ENCODE measurements at places on chromosomes 5 and 9.

DNA sequence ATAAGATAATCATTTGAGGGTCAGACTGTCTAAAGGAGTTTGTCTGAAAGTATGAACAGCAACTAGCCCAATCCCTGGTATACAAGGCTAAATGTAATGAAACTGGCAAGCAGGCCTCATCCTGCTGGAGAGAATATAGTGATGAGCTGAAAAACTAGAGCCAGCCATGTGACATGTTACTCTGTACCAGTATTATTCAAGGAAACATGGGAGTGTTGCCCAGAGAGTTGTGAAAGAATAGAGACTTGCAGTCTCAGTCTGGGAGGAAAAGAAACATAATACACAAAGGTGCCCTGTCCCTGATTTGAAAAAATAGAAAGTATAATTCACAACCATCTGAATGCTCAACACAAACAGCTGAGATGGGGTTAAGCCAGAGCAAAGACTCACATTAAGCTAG, 37.9 kb upstream of the HTR1A start:
- no peak for DNase-seq

DNA sequence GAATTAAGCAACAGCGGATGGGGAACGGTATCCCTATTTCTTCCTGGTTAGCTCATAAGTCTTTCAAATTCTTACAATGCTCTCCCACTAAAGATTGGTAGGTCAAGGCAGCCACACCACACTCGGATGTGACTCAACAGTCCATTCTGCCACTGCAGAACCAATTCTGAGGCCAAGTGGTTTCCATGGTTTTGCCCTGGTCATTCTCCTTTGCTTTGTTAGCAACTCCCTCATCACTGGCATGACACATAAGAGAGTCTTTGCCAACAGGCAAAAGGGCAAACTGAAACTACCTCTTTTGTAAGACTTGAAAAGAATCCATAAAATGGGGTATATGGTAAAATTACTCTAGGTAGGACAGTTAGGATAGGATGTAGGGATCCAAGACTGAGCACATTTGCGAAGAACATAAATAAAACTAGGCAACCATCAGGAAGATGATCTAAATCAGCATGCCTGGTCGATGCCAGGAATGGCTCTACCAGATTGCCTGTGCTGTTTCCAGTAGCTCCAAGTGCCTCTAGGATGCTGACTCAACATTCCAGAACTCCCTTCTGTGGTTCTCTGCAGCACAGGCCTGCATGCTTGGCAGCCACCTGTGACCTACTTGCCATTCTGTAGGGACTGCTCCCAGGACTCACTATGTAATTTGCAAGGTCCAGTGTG, 105.4 kb downstream of the DCP2 start:
- DNase-seq: no peak

GRCh38 chr5:10355071-10355889, 1.8 kb downstream of the MARCHF6 start:
- peak; percentile 81 for DNase-seq

GRCh38 chr9:136292591-136293448, 11.1 kb downstream of the CCDC187 start:
- DNase-seq: no peak

GRCh38 chr9:106799152-106799551, 63.8 kb upstream of the ZNF462 start:
- DNase-seq: no peak

DNA sequence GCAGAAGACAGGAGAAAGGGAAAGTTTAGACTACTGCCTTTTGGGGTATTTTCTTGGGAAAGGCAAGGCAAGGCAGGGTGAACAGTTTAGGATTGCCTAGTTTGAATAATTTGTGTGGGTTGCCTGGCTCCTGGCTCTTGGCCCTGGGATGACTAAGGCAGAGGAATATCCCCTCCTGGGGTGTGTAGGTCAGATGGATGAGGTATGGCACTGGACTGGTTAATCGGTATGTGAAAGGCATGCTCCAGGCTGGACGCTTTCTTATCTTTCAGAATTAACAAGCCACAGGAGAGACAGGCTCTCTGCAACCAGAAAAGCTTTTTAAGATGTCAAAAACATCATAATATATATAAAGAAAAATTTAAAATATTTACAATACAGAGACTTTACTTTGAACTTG, 58.6 kb downstream of the STARD4 start:
- no peak for DNase-seq

GRCh38 chr5:89128906-89129625, 246.1 kb upstream of the MEF2C start:
- no peak for DNase-seq

DNA sequence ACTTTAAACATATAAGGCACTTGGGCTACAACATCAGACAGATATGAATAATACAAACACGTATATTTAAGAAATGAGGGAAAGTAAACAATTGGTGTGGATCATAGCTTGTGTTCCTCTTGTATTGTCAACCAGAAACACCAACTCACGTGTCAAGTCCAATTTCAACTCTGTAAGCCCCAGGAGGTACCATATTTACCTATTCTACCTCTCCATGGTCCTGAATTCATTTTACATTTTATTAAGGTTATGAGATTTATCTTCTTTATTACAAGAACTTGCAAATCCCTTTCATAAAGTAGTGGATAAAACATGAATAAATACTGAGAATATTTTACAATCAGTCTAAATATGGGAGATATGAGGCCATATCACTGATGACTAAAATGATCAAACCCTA, 501.6 kb downstream of the MAT2B start:
- DNase-seq: no peak

DNA sequence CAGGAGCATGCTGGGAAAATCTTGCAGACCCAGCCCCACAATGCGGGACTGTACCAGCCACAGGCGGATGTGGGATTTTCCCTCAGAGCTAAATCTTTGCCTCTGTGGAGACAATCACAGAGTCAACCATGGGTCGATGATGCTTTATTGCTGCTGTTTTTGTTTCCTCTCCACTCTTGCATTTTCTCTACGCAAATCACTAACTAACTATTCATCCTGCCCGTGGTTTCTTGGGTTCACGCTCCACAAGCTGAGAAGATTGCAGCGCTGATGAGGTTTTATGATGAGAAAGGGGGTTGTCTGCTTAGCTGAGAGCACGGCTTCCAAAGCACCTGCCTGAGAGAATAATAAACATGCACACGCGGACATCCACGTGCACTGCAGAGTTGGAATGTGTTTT, 500.2 kb upstream of the ADAMTS16 start:
- DNase-seq: no peak

DNA sequence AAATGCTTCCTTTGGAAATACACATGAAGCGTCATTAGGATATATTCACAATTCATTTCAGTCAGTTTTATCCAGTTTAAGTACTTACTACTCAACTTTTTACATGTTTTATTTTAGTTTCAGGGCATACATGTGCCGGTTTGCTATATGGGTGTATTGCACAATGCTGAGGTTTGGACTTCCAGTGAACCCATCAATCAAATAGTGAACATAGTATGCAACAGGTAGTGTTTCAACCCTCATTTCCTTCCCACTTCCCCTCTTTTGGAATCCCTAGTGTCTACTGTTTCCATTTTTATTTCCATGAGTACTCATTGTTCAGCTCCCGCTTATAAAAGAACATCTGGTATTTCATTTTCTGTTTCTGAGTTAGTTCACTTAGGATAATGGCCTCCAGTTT, 74.7 kb downstream of the TMEM161B start:
- DNase-seq: no peak

- no peak for DNase-seq
Observed at GRCh38 chr5:64145216-64145895, 20.3 kb upstream of the RNF180 start.

DNA sequence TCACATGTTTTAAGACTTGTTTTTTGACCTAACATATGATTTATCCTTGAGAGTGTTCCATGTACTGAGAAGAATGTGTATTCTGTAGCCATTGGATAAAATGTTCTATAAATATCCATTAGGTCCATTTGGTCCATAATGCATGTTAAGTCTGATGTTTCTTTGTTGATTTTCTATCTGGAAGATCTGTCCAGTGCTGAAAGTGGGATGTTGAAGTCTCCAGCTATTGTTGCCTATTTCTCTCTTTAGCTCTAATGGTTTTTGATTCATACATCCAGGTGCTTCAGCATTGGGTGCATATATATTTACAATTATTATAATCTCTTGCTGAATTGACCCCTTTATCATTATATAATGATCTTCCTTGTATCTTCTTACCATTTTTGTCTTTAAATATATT, 451.1 kb downstream of the BRINP1 start:
- DNase-seq: no peak

- no peak for DNase-seq
Observed at GRCh38 chr9:108897324-108898096, 35.4 kb downstream of the ACTL7A start.

- DNase-seq: peak; percentile 85
Observed at GRCh38 chr5:176550275-176550831, 1.2 kb downstream of the CDHR2 start.

DNA sequence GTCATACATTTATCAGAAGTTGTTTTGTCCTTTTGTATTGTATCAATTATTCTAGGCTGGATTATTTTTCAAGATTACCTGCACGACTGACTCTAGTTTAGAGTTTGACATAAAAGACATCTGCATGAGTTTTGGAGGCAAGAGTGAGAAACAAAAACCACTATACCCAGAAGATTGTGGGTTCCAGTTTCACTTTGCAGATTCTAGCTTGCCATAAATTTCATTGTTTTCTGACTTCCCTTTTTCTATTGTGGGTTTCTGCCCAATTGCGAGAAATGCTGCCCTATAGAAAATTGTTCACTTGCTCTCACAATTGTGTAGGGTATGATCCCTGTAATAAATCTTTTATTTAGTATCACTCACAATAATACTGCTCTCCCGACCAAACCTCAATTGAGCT, 1043.4 kb upstream of the CDH10 start:
- peak; percentile 17 for DNase-seq

GRCh38 chr9:101449071-101449721, 13.6 kb upstream of the ALDOB start:
- DNase-seq: peak; percentile 71

DNA sequence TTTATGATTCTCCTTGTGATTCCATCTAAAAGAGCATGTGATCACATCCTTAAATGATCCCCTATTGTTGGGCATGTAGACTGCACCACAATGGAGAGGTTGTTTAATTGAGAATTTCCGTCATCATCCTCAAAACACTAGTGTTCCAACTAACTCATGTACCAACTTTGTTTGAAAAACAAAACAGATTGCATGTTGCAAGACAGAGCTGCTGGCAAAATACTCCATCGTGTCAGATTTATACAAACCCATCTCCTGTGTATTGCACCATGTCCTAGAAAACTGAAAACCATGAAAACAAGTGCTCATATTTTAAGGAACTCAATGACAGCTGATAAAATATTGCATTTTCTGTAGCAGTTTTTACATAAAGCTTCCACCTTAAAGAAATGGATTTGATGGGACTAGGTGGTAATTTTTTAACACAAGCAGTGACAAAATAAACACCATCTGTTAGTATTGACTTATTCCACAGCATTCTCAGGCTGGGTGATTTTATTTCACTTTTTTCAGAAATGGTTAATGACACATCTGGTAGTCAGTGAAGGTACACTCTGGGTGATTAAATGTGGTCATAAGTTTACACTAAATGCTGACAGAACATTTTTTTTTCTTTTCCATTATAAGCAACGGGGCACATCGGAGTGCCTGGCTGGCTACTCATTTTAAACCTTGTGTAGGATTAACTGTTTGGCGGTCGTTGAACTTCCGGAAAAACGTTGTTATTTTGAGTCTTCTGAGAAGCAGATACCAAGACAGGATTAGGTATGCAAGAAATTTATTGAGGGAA, 602.9 kb upstream of the WWC1 start:
- no peak for DNase-seq

DNA sequence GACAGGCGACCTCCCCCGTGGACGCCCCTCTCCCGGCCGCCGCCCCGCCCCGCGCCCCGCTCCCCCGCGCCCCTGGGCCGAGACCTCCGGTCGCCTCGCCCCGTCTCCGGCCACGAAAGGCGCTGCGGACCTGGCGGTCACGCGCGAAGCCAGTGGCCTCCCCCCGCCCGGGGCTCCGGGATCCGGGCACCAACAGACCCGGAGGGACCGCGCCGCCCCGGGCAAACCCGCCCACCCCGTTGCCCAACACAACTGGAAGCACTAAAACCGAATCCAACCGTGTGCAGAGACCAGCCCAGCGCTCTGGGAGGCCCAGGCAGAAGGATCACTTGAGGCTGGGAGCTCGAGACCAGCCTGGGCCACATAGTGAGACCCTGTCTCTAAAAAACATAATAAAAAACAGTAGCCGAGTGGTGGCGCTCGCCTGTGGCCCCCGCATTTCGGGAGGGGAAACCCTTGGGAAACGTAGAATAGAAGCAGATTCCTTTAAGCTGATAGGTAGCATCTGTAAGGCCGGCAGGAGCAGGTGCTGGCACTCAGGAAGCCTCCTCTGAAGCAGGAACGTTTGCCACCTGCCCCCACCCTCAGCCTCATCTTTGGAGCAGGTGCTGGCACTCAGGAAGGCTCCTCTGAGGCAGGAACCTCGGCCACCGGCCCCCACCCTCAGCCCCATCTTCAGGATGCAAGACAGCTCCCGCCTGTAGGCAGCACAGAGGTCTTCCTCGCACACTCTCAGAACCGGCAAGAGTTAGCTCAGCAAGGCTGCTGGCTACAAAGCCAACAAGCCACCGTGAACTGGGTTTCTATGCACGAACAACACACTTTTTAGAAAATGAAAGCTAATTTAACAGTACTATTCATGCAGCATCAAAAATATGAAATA, 4.6 kb upstream of the SLC9A3 start:
- DNase-seq: no peak

DNA sequence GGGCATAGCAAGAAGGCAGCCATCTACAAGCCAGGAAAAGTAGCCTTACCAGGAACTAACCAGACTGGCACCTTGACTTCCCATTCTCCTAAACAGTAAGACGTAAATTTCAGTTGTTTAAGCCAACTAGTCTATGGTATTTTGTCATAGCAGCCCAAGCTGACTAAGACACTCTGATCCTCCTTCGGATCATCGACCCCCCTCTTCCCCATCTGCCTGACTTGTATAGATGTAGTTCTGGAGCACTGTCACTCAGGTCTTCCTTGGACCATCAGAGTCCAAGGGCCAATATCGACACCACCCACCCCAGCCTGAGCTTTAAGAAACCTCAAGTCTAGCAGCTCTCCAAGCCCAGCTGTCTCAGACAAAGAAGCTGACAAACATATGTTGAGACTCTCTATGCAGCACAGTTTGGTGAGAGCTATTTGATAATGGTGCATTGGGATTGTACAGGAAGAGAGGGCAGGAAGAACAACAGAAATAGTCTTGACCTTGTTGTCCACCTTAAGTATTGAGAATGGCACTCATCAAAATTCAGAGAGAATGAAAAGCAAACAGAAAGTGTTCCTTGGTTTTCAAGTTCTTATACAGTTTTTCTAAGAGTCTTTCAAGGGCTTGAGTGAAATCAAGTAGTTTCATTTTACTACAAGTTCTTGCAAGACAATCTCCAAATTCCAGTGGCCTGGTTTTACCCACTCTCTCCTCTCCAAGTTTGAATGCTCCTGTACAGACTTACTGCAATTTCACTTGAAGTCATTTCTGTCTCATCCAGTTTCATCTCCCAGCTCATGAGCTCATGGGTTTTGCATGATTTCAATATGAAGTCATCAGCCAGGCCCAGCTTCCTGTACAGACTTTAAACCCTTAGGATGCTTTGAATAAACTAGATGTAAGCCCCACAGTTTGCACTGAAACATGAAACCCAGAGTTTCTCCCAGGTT, 122.3 kb upstream of the RAI14 start:
- DNase-seq: no peak

Data from RPMI8226 (cell line).